ENCODE measurements at places on chromosomes 7 and 10.

DNA sequence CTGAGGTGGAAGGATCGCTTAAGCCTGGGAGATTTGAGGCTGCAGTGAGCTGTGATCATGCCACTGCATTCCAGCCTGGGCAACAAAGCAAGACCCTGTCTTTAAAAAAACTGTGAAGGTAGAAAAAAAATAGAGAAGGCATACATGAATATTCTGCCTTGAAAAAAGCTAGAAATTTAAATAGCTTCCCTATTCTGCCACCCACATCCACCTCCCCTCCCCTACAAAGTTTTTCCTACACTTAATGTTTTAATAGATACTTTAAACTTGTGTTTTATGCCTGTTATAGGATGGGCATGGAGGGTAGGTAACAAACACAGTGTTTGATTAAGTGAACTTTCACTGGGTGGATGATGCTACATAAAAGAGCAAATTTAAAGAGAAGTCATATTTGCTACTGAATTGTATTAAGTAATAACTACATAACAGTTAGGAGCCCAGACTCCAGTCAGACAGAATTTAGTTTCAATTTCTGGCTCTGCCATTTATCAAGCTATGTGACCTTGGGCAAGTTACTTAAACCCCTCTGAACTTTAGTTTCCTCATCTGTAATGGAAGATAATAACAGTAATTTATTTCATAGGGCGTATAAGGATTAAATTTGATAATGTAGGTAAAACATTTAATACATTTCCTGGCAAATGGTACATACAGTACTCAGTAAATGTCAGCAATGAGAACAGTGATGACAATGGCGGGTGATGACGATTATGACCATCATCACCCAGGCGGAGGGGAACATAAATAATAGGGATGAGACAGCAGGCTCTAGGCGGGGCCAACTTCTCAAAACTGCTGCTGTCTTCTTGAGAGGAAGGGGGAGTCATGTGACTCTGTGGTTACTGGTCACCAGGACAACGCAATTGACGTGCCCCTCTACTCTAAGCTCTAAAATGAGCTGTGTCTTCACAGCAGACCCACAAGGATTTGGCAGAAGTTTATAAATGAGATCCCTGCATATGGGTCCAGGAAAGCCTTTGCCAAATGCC is 15.8 kb downstream of the DNMBP start:
- DNase-seq, result peak; percentile 92

GRCh38 chr7:142880876-142881505 is 4.6 kb downstream of the TRPV6 start:
- DNase-seq, result no peak

GRCh38 chr7:84025332-84025927 is 169.2 kb downstream of the SEMA3A start:
- peak; percentile 91 for DNase-seq

DNA sequence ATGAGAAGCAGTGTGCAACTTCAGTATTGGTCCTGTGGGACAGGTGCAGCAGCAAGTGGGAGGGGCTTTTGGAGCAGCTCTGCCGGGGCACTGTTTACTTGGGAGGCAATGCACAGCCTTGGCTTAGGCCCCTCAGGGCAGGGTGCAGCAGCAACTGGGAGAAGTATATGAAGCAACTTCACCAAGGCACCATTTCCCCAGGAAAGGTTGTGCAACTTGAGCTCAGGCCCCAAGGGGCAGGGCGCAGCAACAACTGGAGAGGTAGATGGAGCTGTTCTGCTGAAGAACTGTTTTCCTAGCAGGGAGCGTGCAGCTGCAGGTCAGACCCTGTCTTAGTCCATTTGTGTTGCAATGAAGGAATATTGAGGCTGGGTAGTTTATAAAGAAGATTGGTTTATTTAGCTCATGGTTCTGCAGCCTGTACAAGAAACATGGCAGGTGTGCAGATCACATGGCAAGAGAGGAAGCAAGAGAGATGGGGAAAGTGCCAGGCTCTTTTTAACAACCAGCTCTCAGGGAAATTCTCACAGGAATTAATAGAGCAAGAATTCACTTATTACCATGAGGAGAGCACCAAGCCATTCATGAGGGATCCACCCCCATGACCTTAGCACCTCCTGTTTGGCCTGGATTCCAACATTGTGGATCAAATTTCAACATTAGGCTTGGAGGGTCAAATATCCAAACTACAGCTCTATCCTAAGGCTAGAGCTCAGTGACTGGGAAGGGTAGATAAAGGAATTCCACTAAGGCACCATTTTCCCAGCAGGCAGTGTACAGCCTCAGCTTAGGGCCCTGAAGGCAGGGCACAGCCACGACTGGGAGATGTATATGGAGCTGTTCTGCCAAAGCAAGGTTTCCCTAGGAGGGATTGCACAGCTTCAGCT is 10.9 kb downstream of the GPR141 start:
- DNase-seq, result no peak

DNA sequence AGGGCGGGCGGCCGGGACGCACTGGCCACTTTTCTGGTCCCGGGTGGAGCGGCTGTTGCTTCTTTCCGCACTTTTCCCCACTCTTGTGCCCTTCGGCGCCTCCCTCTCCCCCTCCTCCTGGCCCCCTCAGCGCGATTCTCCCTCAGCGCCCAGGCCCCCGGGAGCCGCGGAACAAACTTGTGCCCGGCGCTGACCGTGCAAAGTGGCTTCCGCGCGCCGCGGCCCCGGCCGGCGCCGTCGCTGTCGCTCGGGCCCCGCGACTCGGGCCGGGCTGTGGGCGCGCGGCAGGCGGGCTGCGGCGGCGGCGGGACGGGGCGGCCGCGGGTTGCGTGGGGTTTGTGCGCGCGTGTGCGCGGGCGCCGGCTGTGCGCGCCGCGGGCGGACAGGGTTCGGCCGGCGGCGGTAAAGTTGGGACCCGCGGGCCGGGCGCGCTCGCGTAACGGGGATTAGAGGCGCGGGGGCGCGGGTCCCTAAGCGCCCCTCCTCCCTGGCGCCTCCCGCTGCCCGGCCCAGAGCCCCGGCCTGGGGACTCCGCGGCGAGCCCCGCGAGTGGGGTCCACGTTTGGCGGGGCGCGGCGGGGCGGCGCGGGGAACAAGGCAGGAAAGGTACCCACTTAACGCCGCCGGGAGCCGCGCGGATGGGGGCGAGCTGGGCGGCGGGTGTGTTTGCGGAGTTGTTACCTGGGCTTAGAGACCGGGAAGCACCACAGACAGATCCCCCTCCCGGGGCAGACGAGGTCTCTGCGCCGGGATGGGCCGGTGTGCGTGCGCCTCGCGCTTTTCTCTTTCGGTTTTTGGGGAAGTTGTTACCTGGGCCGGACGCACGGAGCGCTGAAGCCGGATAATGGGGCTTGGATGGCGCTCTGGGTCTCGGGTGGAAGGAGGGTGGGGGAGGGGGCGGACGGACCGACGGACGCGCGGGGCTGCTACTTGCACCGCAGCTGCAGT is 860 bp downstream of the ZEB1 start:
- DNase-seq, result no peak

DNA sequence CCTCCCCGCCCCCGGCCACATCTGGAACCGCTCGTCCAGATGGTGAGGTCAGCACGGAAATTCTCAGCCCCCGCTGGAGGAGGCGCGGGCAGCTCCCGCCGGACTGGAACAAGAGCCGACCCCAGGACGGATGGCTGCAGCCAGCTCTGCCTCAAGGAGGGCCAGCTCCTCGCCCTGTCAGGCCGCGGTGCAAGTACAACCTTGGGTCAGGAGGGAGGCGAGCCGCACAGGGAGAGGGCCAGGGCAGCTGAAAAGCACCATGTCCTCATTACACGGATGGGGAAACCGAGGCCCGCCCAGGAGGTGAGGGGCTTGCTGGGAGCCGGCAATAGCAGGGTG is 3.8 kb upstream of the GRIFIN start:
- DNase-seq, result no peak

DNA sequence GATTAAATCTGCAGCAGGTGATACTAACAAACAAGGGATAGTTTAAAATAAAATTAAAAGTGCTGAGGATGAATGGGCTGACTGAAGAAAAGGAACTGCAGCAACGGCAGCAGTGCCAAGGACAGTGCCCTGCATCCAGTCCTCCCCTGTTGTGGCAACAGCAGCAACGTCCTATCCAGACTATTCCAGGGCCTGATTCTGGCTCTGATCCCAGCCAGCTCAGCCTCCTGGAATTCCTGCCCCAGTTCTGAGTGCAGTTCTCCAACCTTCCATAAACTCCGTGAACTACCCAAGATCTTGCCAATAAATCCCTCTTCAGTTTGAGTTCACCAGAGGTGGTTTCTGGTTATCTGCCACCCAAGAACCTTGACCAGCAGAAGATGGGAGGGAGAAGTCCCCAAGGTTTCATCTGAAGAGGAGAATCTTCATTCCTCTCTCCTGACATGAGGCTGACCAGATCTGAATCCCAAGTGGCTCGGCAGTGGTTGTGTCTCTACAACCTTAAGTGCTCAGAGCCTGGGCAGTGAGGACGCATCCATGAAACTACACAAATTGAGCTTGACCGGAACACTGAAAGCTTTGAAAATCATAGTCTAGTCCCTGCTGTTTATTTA is 115.8 kb downstream of the SORBS1 start:
- peak; percentile 74 for DNase-seq

DNA sequence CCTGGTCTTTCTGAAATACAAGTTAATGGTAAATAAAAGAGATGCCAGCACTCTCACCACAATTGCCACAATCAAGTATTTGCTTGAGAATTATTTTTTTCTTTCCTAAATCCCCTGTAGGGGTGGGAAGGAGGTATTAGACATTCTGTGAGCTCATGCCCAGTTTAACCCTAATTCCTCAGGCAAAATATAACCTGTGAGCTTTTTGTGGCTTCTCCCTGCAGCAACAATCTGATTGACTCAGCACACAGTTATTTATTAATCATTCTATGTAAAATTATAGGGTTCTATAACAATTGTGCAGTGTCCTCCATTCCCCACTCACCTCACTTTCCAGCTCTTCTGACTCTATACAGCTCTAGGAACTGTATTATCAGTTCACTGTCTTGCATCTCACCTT is 66.3 kb downstream of the GLI3 start:
- peak; percentile 71 for DNase-seq

DNA sequence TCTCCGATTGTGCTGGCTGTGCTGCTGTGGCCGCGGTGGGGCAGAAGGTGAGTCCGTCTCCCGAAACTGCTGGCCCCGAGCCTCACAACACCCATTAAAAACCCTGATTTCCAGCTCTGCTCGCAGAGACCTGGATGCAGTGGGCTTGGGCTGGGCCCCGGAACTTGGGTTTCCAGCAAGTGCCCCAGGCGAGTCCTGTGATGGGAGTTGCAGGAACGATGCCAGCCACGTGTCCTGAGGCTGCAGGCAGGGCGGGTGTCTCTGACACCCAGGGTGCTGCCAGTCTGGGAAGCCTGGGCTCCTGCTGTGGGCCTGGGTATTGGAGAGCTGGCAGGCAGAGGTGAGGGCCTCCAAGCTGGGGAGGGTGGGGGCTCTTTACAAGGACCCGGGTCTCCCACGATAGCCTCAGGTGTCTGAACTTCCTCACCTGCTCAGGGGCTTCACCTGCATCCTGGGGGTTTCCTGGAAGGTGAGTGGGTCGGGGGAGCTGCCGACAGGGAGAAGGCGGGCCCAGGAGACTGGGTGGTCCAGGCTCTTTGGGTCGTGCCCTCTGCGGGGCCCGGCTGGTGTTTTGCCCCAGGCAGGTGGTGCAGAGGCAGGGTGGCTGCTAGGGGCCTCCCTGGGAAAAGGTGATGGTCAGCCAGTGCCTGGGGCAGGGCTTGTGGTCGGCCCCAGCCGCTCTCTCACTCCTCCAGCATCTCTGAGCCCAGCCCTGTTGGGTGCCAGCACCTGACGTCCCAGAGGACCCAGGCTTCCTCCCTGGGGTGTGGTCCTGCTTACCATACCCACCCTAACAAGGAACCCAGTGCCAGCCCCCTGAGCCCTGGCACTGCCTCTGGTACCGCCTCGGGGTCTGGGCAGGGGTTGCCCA is 180.3 kb downstream of the DNAJB6 start:
- DNase-seq, result no peak

GRCh38 chr10:10794046-10794445 is 223.6 kb upstream of the CELF2 start:
- DNase-seq, result no peak

DNA sequence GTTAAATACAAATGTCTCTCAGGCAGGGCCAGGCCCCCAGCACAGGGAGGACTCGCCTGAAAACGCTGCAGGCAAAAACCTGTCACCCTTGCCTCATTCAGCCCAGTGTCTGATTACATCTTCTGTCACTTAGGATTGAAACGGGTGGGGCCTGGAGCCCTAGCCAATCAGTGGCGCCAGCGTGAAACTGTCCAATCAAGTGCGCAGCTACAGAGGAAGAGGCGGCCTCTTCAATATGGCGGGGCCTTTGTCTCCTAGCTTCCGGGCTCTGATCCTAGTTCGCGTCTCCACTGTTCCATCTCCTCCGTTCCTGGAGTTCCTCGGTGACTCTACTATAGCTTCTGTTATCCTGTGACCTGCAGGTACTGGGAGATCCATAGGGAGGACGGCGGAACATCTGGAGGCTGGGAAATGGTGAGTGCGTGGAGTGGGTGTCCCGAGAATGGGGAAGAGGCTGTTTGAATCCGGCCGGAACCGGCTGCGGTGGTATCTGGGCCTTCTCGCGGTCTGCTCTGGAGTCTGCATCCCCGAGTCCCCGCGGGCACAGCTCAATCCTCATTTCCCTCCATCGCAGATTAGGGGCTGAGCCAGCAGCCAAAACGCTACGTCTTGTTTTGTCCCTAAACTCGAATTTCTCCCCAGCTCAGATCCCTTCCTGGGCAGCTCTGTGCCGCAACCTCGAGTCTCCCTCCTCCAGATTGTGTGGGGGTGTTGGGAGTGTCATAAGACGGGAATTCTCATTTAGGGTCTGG is at the start of gene ZNF736:
ZNF736 (plus strand) TSS at position 222 of the 752 bp plus-strand sequence; CDS start at position 412, 190 bp downstream.
- peak; percentile 95 for DNase-seq

DNA sequence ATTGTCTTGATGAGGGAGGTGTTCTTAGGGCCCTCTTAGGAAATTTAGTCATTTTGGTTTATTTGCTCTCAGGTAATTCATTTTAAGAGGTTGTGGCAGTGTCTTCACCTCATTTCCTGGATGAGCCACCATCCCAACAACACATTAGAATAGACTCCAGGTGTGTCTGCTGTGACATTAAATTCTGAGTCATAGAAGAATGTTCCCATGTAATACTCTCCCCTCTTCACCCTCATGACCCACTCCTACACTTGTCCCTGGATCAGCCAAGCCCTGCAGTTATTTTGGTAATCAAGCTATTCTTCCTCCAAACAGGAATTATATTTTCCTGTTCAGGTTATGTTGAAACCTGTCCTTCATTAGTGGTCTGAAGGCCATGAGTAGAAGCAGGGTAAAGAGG is 944.1 kb downstream of the SORCS3 start:
- DNase-seq, result no peak

DNA sequence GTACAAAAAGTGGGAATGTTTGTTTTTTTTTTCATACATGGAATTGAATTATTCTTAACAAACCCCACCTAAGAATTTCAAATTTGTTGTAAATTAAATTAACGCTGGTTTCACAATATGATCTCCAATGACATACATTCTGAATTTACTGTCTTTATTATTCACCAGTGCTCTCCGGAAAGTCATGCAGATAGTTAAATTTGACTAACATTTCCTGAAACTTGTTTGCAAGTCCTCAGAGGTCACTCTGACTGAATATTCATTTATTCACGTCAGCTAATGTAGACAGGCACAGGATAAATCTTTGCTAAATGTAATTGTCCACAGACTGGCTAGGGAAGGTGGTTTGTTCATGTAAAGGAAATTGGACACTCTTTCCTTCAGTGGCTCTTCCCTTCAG is 730.4 kb downstream of the PHTF2 start:
- no peak for DNase-seq

GRCh38 chr7:135434047-135434446 is 75.9 kb downstream of the CNOT4 start:
- no peak for DNase-seq
